HAP-1 (cell line): ENCODE measurements at places on chromosomes 7 and 10.

GRCh38 chr10:62133618-62134017 lies 135.0 kb downstream of the RTKN2 start:
- DNase-seq, result no peak

- DNase-seq, result no peak
Observed at GRCh38 chr10:122688293-122688989, 11.2 kb downstream of the C10orf120 start.

- no peak for DNase-seq
Observed at GRCh38 chr7:1580422-1581030, 10.7 kb upstream of the PSMG3 start.

DNA sequence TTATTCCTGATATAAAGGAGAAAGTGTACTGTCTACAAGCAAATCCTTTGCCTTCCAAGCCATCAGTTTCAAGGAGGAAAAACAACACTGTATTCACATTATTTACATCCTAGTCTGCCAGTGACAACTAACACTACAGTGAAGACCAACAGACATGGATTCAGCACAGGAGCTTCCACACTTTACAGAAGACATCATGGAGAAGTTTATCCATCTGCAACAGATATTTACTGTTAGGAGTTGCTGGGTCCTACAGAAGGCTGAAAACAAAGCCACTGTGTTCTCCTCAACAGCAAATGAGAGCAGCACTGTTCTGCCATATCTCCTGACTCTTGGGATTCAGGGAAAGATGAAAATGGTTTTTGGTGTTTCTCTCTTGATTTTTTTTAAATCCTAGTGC lies 31.9 kb downstream of the NAPEPLD start:
- DNase-seq, result no peak

GRCh38 chr7:135341049-135341448 lies 107.4 kb downstream of the STRA8 start:
- no peak for DNase-seq

GRCh38 chr10:44053391-44053790 lies 331.5 kb downstream of the CXCL12 start:
- DNase-seq, result no peak

DNA sequence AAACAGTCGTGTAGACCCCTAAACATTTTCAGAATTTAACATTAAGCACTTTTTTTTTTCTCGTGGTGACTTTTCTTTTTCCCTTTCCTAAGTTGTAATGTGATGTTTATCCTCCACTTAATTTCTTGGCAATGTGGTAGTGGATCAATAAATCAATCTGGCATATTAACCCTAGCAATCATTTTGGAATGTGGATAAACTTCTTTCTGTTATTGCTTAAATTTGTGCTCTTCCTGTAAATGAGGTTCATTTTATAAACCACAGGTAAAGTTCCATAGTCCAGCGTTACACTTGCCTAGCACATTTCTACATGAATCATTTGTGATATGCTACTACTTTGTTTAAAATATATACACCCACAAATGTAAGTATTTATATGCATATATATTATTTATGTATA lies 247.4 kb upstream of the ETV1 start:
- DNase-seq, result no peak

GRCh38 chr10:71729161-71729636 lies 9.6 kb upstream of the C10orf105 start:
- no peak for DNase-seq

DNA sequence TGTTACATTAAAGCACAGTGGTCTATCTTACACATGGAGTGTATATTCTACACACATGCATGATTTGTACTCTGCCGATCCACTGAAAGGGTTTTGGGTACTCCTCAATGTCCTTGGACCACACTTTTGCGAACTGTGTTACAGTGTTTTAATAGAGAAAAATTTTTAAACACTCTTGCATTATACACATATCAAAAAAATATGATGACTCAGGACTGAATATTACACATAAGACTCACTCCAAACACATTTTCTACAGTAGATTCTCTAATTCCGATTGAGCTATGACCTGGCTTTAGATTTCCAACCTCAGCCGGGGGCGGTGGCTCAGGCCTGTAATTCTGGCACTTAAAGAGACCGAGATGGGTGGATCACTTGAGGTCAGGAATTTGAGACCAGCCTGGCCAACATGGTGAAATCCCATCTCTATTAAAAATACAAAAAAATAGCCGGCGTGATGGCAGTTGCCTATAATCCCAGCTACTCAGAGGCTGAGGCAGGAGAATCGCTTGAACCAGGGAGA lies 222.4 kb downstream of the CACNA2D1 start:
- DNase-seq, result no peak

DNA sequence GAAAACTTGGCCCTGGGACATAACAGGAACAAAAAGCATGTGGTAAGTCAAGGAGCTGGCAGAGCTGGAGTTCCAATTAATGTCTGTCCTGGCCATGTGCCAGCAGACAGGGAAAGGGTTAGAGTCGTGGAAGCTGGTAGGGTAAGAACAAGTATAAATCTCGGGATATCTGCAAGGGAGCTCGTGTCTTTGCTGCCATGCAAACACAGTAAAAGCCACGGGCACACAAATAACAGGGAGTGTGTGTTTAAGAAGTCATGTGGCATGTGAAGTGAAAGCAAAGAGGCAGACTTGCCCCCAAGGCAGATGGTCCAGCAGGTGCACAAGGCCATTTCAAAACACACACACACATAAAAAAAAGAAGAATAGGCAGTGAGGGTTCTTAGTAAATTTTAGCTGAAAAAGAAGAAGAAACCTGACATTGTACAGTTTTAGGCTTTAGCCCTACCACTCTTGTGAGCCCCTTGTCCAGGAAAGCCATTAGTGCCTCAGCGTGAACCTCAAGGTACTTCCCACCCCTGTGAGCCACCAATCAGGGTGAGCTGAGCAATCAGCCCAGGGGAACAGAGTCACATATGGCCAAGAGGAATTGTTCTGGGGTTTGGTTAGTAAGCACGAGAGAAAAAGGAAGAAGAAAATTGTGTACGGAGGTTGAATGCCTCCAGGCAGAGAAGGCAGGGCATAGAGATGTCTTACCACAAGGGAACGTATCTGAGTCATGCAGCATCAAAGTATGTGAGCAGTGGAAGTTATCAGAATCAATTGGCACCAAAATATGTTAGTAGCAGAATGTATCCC lies 32.8 kb upstream of the ARHGAP12 start:
- DNase-seq, result no peak

DNA sequence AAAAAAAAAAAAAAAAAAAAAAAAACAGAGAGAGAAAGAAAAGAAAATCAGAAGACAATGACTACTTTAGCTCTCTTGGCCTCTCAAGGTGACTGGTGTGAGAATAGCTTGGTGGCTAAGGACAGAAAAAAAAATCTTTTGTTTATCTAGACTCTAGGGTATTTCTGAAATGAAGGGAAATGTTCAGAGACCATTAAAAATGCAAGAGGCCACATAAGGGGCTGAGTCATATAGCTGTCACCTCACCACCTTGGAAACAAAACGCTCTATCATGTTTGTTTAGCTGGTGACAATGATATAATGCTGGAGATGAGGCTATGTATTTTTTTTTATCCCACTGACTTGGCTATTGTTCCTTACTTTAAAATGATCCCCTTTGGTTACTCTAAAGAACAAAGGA lies 287.0 kb upstream of the CDC14C start:
- DNase-seq, result peak; percentile 41

DNA sequence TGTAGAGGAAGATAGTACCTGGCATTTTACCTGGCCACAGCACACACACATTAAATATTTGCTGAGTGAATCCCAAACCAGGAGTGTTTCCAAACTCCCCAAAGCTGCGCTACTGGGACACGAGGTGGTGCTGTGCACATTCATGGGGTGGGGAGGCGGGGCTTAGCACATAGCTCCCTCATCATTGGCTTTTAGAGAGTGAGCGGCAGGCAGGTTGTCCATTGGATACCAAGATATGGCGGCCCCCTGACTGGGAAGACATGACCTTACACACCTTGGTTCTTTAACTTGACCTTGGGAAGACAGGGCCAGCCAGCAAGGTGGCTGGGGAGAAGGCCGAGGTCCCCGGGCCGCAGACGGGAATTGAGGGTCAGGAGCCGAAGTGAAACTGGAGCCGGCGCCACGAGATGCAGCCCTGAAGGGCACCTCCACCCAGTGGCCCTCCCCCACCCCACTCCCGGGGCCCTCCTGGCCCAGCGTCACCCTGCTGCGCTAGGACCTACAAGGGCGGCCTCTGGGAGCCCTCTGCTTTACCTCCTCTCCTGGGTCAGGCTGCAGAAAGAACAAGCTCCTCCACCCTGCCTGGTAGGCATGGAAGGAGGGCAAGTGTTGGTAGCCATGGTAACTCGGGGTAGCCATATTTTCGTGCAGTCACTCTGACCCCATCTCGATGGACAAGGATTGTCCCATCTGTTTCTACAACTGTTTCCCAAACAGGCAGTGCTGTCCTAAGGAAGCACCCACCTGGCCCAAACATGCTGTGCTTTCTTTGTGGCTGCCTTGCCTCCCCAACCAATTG lies 24.0 kb downstream of the TMEM176A start:
- DNase-seq, result no peak

DNA sequence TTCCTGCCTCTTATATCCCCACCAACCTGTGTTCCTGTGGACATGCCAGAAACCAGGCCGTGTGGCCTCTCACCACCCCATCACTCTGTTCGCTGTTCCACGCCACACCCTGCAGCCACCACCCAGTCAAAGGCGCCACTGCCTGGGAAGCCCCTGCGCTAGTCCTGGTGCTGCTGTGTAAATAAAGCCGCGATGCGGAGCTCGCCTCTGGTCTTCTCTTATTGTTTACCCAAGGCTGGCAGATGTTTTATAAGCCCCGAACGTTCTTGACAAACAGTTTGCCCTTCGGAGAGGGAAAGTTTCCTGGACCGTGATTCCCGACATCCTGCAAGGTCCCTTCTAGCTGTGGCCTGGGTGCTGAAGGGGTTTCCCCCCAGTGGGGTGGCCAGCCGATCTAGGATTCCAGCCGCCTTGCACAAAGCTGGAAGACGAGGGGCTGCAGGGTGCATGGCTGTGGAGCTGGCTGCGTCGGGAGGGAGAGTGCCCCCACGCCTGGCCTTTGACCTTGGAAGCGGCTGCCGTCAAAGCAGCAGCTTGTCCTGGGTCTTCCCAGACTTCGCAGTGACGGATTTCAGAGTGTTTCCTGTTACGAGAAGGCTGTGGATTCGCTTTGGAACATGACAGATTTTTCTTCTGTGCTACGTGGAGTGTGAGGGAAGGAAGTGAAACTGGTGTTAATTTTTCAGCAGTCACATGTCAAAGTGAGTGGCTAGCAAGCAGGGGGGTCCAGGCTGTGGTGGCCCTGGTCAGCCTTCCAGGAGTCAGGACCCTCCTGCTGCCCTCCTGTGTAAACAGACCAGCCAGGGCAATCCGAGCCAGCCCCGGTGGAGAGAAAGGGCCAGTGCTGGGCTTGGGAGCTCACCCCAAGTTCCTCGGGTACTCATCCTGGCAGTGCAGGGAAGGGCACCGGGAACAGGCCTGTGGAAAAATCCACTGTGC lies 61.6 kb downstream of the LHPP start:
- no peak for DNase-seq

DNA sequence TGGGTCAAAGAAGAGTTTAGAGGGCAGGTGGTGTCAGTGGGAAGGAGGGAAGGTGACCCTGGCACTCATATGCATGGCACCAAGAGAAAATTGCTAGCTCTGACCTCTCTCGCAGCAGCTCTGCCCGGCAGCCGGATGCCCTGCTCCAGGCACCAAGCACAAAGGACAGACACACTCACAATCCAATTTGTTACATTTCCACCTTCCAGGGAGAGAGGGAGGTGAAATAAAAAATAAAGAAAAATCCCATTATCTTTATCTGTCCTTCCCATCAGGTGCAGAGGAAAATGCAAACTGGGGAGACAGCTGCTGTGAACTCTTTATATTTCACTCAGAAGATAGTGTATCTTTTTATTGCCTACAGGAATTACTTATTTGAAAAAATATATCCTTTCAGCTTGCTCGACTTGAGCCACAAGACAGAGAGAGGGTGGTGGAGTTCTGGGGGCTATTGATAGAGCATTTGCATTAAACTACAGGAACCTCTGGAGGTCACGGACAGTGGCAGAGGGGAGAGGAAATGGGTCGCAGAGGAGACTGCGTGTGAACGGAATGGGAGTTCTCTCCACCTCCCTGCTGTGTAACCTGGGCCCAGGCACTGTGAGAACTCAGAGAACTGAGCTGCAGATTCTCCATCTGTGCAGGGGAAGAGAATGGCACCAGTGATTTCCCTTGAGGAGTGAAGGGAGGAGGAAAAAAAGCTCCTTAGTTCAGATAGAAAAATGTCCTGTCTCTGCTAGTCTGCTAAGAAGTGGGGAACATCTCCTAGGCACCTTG lies 421.4 kb downstream of the PLXNA4 start:
- no peak for DNase-seq

DNA sequence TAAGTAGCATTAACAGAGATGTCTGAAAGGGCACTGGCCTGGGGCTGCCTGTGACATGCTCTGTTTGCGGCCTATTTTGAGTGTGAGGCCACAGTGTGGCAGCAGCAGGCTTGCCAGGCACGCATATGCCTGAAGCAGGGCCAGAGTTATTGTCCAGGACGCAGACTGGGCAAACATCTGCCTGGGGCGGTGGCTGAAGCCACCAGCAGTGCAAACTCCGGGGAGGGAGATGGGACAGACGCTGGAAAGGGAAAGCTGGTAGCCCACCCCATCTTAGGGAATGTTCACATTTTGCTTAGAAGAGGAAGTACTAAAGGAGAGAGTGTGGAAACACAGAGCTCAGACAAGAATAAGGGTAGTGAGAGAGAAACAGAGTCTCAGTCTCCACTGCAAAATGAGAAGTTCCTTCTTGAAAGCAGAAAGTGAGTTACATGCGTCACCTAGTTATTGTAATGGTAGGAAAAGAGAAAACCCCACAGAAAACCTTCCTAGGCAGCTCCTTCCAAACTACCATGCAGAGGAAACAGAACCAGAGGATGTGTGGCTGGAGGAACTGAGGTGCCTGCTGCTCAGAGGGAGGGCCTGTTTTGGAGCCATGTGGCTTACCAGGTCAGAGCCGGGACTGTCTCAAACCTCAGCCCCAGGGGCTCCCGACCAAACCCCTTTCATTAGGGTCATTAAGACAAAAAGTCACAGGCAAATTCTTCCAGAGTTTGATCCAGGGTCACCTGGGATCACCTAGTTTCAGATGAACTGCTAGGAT lies 14.5 kb downstream of the AKR1B1 start:
- no peak for DNase-seq

DNA sequence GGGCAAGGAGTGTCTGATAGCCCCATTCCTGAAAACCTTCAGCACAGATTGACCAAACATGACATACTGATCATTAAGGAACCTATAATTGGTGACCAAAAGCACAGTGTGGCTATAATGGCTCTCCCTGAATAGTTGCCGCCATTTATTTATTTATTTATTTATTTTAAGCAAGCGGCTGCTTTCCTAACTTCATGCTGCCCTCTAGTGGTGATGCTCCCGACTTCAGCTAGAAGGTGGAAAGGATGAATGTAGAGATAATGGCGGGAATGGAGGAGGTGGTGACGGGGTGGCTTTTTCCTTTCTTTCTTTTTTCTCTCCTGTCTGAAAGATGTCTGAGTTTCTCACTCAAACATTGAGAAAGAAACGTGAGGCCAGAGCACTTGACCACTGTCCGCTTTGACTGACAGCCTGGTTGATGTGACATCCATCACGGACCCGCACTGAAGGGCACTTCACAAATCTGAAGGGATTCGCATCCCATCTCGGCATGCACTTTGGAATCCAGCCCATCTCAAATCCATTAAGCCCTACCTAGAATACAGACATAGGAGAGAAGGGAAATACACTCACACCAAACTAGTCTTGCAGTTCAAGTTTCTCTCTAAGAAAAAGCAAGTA lies 1090.1 kb downstream of the KCNMA1 start:
- DNase-seq, result peak; percentile 60

- no peak for DNase-seq
Observed at GRCh38 chr10:56123247-56123646, 237.8 kb downstream of the ZWINT start.
